Glomerular endothelial cell (primary cell): ENCODE measurements at places on chromosomes 12 and 14.
A peak's percentile ranks its signal among the peaks of the same experiment; 100 is the strongest.

- peak; percentile 73 for DNase-seq
These were observed 248.1 kb downstream of the DPY19L2 start for GRCh38 chr12:63420206-63420644.

- DNase-seq: no peak
These were observed 369.7 kb downstream of the ALG10 start for GRCh38 chr12:34391771-34392581.

- DNase-seq: no peak
These were observed 31.2 kb upstream of the RBM19 start for GRCh38 chr12:113997365-113997764.

DNA sequence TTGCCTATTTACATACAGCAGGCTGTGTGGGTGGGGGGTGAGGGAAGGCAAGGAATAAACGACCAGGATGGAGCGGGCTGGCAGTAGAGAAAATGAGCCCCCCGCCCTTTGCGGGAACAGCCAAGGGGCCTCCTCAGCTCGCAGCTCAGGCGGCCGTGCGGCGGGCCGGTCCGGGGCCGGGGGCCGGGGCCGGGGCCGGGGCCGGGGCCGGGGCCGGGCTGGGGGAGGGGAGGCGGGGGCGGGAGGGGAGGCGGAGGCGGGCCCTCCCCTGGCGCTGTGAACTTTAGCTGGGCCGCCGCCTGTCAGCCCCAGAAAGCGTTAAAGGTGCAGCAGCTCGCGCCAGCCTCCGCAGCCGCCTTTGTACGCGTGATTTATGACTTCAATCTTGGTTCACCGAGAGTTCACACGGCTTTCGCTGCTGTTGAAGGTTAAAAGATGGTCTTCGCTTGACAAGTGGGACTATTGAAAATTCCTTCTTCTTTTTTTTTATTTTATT lies 28.8 kb downstream of the HOXC4 start:
- no peak for DNase-seq

GRCh38 chr12:91773749-91774429 lies 371.8 kb downstream of the BTG1 start:
- DNase-seq: no peak

- no peak for DNase-seq
These were observed 17.1 kb downstream of the SEC23A start for GRCh38 chr14:39085933-39086332.
